ENCODE measurements at places on chromosomes 5 and 9. TPM values are rescaled to one million over a fixed set of nuclear protein-coding genes. Genes with fewer than 3 reads are reported as not detected.

Gene PTGES
- 0.32 TPM for polyA plus RNA-seq

Gene TMEM215
- not detected for polyA plus RNA-seq

Gene MSX2
- 1.2 TPM for polyA plus RNA-seq

Gene MARCHF6
- polyA plus RNA-seq = 72.0 TPM

Gene ZNF354C
- 3.7 TPM for polyA plus RNA-seq

Gene MRPL50
- polyA plus RNA-seq = 8.6 TPM

Gene CCNO
- polyA plus RNA-seq = not detected

Gene RLN2
- polyA plus RNA-seq = not detected

Measured in psoas muscle (tissue), 8 donors.